ENCODE measurements at places on chromosomes 1 and 21.

DNA sequence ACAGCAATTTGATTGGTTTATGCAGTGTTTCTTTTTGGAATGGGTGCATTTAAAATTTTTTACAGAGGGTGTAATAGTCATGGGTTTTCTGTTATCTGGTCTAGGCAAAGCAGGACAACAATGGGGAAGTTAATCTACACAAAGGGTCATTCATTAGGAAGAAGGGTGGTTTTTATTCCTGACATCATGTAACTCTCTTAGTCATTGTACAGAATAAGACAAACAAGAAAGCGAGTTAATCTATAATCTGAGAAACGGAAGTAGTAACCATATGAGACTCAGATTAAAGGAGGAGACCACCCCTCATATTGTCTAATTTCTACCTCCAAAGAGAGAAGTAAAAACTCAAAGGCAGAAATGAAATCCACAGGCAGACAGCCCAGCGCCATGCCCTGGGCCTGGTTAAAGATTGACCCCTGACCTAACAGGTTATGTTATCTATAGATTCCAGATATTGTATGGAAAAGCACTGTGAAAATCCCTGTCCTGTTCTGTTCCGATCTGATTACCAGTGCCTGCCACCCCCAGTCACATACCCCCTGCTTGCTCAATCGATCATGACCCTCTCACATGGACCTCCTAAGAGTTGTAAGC is 10.5 kb upstream of the IFI6 start:
- DNase-seq, result no peak

- DNase-seq, result no peak
Measured at GRCh38 chr21:36428761-36429432, 43.7 kb downstream of the CHAF1B start.

- DNase-seq, result no peak
Measured at GRCh38 chr1:240138867-240139266, 47.2 kb downstream of the FMN2 start.

DNA sequence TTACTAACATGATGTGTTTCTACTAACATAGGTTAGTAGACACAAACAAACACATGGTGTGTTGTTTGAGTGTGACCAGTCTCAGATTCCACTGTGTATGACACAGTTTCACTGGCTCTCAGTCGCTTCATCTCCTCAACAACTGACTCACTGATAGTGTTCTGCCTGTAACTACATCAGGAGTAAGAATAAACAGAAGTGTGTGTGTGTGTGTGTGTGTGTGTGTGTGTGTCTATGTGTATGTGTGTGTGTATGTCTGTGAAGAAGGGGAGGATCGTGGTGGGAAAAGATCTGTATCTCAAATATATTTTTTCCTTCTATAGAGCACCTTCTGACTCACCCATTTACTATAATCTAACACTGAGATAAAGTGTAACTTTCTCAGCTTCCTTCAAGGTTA is 391.0 kb downstream of the PTPRC start:
- DNase-seq, result no peak

DNA sequence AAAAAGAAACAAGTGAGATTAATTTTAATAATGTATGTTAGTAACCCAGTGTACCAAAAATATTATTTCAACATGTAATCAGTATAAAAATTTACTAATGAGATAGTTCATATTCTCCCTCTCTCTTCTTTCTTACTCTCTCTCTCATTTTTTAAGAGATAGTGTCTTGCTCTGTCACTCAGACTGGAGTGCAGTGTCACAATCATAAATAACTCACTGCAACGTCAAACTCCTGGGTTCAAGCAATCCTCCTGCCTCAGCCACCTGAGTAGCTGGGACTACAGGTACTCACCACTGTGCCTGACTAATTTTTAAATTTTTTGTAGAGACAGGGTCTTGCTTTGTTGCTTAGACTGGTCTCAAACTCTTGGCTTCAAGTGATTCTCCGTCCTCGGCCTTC is 123.9 kb downstream of the NRDC start:
- DNase-seq, result no peak

GRCh38 chr1:53284224-53285020 is 43.4 kb downstream of the LRP8 start:
- no peak for DNase-seq

DNA sequence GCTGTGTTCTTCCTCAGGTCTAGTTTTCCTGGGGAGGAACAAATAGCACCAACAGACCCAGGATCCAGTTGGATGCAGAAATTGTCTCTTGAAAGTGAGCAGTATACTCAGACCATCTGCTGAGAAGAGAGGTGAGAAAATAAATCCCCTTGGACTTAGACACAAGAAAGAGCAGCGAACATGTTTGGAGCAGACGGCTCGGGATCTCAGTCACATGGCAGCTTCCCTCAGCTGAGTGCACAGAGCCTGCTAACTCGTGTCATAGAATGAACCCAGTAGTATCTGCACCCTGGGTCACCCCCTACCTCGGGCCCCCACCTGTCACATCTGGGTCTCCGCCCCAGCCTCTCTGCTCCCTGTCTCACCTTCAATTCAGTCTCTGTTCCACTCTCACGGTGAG is 115.6 kb downstream of the CCDC185 start:
- no peak for DNase-seq

DNA sequence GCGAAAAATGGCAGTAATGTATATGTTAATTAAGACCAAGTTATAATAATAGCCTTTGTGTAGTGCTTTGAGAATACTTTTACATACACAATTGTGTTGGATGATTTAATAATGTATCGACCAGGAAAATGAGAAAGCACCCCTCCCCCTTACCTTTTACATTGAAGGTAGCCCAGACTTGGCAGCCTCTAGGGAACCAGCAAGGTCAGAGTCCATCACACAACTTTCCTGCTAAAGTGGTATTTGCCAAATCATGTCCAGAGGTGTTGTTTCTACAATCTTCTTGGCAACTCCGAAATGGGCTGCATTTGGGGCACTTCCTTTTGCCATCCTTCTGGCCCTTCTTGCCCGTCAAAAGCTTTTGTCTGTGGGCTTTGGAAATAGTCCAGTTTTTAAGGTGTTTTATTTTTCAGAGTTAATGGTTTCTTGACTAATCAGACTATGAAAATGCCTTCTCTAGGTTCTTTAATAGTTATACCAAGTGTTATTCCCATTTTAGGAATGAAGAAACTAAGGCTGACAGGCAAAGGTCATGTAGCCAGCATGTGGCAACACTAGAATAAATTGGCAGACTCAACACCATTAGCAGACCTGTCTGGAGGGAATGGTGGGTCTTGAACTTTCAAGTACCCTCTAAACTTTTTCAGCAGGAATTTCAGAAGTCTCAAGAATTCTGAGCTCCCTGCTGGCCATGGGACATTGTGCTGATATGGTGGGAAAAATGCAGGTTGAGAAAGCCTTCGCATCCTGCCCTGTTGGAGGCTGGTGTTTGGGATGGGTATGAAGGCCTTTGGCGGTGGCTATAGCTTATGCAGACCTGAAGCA is 6.8 kb downstream of the ATP1A1 start:
- DNase-seq, result no peak

DNA sequence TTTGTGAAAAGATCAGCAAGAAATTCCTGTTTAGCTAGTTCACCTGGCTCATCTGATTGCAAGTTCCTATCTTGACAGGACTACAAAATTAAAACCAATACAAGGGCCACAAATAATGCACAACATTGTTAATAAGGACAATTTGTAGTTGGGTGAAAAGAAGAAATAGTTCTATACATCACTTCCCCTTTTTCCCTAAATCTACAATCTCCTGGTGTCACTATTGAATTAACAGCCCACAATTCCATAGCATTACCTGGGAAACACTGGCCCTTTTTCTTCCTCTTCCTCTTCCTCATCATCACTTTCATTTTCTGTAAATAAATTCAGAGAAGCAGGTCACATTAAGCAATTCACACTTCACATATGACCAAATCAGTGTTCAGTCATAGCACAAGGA is 366.9 kb downstream of the FAM72C start:
- DNase-seq, result no peak

GRCh38 chr1:32725615-32725982 is 23.0 kb upstream of the SYNC start:
- DNase-seq, result no peak

GRCh38 chr1:228727681-228728171 is 7.6 kb upstream of the RHOU start:
- no peak for DNase-seq

DNA sequence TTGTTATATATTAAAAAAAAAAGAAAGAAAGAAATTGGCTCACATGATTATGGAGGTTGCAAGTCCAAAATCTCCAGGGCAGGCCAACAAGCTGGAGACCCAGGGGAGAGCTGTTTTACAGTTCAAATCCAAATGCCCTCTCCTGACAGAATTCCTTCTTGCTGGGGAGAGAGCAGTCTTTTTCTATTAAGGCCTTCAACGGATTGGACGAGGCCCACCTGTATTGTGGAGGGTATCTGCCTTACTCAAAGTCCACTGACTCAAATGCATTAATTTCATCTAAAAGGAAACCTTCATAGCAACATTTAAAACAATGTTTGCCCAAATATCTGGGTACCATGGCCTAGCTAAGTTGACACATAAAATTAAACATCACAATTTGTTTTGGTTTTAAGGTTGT is 56.9 kb upstream of the TRIM67 start:
- DNase-seq, result no peak

DNA sequence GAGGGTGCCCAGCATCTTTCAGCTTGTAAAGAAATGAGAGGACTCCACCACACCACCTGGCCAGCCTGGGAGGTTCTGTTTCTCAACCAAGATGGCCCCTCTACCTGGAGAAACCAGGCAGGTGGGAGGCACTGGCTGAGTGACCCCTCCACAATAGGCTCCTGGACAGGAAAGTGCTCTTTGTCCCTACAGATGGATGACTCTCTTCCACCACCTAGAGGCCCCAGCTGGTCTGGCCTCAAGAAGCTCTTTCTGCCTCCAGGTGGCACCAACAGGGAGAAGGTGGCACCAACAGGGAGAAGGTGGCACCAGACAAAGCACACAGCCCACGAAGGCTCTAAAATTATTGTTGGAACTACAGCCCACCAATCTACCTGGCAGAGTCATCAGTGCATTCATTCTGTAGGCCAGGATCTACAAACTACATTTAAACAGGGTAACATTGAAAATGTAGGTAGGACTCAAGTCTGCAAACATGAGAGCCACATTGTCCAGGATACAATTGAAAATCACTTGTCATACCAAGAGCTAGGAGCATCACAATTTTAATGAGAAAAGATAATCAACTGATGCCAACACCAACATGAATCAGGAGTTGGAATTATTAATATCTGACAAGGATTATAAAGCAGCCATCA is 14.4 kb downstream of the TMPRSS3 start:
- peak; percentile 7 for DNase-seq

DNA sequence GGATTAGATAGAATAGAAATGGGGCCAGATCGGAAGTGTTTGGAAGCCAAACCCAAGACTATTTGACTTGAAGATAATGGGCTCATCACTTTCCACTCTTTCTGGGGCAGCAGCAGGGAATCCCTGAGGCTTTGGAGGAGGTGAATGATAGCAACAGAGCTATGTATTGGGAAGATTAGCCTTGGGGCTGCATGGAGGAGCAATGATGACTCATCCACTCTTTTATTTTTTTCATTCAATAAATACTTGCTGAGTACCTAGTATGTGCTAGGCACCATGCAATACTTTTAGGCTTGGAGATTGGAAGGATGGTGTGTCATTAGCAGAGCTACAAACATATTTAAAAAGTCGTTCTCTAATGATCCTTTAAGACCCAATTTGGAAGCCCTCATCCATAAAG is 166.9 kb upstream of the FOXD3 start:
- DNase-seq, result no peak

DNA sequence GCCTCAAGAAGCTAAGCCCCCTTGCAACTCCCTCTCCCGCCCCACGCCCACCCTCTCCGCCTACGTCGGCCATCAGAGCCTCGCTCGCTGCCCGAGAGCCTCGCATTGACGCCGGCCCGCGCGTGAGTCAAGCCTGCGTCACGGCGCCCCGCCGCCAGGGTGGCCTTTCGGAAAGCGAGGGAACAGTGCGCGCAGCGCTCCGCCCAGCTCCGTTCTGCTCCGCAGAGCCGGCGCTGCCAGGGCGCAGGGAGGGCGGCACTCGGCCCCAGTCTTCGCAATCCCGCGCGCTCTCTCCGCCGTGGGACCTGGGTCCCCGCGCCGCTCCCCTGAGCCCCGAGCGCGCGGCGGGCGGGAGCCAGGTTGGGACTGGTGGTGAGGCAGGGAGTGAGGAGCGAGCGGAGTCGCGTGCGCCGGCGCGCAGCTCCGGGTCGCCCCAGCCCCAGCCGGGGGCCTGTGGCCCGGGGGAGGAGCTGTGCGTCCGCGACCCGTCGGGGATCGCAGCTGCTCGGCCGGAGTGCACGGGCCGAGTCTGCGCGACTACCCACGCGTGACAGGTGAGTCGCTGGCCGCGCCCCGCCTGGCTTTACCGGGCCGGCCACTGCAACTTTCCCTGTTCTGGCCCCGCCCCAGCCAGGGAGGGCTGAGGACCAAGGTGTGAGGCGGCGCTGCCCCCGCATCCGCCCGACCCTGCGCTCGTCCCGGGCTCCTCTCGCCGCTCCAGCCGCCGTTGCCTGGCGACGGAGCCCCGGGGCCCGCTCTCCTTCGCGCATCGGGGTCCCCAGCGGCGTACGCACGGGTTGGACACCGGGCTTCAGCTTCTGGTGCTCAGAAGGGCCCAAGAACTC is at the start of gene SLC6A17:
SLC6A17 (plus strand) TSS at position 165 of the 845 bp plus-strand sequence. CDS start 16,436 bp downstream, outside the sequence.
- DNase-seq, result no peak

DNA sequence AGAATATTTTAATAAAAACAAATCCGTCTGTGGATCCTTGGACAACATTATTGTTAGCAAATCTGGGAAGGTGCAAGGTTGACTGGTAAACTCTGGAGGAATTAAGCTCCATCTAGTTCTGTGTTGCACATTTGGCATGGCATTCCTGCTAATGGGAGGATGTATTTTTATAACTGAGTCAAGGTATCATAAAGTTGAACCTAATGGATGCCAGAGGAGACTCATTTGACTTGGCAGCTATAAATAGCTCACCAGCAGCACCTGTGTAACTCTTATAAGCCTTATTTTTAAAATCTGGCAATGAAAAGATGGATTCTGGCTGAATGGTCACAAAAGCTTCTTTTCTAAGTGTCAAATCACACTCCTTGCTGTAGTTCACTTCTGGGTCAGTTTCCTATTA is 118.5 kb upstream of the ADAMTS5 start:
- DNase-seq, result no peak

- DNase-seq, result no peak
Measured at GRCh38 chr1:2906085-2906484, 104.6 kb upstream of the TTC34 start.

DNA sequence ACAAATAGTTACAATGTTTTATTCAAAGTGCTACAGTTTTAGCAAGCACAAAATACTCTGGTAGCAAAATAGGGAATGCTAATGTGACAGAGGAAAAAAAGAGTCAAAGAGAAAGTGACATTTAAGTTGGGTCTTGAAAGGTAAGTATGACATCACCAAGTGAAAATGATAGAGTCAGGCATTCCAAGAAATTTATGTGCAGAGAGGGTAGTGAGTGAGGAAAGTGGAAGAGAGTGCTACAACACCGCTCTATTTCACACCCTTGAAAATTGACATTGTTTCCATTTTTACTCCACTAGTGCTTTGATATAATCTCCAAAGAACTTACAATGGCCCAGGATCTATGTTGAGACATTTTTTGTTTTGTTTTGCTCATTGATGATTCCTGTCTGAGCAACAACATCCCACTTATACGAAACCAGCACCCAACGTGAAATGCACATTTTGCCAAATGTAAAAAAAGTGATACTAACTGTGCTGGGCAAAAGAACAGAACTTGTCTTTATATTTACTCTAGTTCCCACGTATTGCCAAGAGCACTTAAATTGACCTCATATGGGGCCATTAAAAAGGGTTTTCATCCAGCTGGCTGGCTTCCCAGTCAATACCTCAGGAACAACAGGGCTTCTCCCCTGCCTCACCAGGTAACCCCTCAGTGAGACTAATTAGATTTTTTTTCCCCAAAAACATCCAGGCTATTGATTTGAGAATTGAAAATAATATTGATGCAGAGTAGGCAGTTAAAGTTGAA is 206.3 kb upstream of the NR5A2 start:
- DNase-seq, result no peak

GRCh38 chr1:165641231-165641987 is 10.4 kb downstream of the MGST3 start:
- no peak for DNase-seq
